ENCODE measurements at places on chromosomes 7 and 10.

DNA sequence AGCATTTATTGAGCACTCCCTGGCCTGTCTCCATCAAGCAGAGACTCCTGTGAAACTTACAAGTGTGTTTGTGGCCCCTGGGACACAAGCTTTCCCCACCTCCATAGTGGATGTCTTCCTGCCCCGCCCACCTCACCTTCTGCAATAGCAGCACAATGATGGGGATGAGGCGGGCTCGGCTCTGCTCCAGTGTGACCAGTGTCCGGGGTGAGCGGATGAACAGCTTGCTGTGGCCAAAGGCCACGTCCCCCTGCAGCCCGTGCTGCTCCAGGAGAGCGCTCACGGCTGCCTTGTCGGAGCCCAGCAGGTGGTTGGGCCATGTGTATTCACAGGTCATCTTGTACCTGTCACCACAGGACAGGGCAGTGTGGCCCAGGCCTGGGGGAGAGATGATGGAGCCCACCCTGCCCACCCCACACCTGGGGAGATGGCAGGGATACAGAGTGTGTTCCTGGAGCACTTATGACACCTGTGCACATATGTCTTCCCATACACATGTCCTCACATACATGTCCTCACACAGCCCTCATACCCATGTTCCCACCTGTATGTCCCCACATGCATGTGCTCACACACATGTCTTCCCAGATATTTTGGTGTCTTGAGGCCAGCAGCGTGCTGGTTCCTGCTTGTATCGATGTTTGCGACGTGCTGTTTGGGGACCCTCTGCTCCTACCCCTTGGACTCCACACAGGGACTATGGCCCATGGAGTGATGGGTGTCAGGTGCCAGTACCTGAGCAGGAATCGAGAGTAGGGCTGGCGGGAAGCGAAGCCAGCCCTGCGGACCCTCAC lies 12.7 kb downstream of the MYO1G start:
- no peaks in the 10 kb centered on the region for H3K36me3 ChIP-seq
- no peaks in the 10 kb centered on the region for H3K27me3 ChIP-seq
- no peak overlapping the region for H3K4me3 ChIP-seq
- H3K27ac ChIP-seq: no peak overlapping the region
- no peak for DNase-seq

DNA sequence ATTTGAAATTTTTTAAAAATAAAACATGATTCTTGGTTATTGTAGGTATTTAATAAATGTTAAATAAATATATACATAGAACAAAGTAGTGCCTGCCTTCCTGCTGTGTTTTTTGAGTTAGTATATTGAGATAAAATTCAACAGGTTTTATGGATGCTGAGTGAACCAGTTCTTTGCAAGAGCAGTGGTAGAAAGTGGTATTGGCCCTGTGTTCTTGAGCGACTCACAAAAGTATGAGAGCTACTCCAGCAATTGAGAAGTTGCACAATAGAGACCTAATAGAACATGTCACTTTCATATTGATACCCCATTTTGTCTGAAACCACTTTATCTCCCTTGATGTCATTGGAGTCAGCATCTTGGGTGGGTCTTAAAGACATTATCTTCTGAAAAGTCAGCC lies 32.6 kb upstream of the GJD4 start:
- H3K36me3 ChIP-seq: peaks cover 27% of the 10 kb centered on the region
- H3K4me3 ChIP-seq: no peak overlapping the region
- no peak for DNase-seq

DNA sequence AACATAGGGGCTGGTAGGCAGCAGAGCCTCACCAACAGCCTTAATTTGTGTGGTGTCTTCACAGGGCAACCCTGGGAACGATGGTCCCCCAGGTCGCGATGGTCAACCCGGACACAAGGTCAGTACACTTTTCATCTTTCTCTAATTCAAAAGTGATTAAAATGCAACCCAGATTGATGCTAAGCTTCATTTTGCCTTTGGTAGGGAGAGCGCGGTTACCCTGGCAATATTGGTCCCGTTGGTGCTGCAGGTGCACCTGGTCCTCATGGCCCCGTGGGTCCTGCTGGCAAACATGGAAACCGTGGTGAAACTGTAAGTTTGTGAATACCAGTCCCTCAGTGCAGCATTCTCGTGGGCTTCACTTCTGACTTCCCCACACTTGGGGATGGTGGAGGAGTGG lies 30.9 kb downstream of the COL1A2 start:
- peaks cover 5% of the 10 kb centered on the region for H3K4me1 ChIP-seq
- no peak for DNase-seq
- H3K27ac ChIP-seq: no peak overlapping the region
- H3K27me3 ChIP-seq: no peaks in the 10 kb centered on the region
- no peak overlapping the region for H3K4me3 ChIP-seq
- H3K36me3 ChIP-seq: peaks cover 98% of the 10 kb centered on the region

- no peak overlapping the region for H3K27ac ChIP-seq
- H3K4me1 ChIP-seq: no peaks in the 10 kb centered on the region
- no peak overlapping the region for H3K4me3 ChIP-seq
- no peaks in the 10 kb centered on the region for H3K27me3 ChIP-seq
Measured at GRCh38 chr7:20152511-20152910, 64.7 kb downstream of the MACC1 start.

DNA sequence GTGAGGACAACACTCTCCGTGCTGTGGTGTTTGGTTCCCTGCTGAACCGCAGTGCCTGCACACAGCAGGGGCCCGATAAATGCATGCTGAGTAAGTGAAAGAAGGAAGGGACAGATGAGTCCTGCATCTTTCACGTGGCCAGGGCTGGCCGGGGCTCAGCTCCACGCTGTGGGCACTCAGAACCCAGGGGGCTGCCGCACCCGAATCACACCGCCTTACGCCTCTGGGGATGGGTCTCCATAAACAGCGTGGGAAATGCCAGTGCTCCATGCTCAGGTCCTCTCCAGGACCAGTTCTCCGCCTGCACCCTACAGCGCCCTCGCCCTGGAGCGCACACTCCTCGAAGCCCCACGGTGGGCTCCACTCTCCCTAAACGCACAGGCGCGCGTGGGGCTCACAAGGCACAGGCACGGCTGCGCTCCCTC lies 38.1 kb downstream of the RASGEF1A start:
- H3K4me3 ChIP-seq: peak overlapping the region; percentile 36
- peak; percentile 7 for DNase-seq
- H3K4me1 ChIP-seq: peaks cover 2% of the 10 kb centered on the region
- H3K36me3 ChIP-seq: no peaks in the 10 kb centered on the region
- no peaks in the 10 kb centered on the region for H3K27me3 ChIP-seq

- H3K27ac ChIP-seq: no peak overlapping the region
- DNase-seq: no peak
- H3K4me3 ChIP-seq: no peak overlapping the region
- peaks cover 36% of the 10 kb centered on the region for H3K36me3 ChIP-seq
Measured at GRCh38 chr7:157177983-157178381, 39.3 kb downstream of the UBE3C start.

DNA sequence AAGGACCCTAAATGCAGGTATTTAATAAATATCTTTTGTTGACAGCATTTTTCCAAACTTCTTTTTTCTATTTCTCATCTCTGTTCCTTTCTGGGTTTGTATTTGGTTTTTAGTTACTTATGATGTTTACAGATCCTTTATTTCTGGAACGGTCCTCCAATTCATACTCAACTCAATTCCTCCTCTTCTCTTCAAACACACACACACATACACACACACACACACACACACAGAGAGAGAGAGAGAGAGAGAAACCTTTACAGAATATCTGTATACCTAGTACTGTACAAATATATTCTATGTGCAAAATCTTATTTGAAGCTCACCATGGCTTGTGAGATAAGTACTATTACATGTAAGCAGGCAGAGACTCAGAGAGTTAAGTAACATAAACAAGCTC lies 21.6 kb upstream of the GOT1 start:
- H3K27me3 ChIP-seq: no peaks in the 10 kb centered on the region
- H3K4me3 ChIP-seq: no peak overlapping the region
- DNase-seq: no peak
- no peak overlapping the region for H3K27ac ChIP-seq

DNA sequence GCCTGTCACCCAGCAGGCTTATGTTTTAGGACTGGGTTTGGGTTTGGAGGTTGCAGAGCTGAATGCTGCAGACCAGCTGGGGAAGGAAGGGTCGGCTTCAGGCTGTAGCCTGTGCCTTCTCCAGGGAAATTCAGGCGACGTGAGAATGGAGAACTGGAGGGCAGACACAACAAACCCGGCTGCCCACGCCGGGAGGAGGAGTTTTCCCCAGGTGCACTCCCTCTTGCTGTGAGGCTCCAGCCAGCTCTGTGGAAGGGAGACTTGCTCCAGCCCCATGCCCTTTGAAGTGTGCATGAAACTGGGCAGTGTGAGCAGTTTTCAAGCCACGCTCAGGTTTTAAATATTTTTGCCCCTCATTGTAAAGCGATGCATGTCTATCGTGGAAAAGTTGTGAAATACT lies 279.1 kb downstream of the CCSER2 start:
- no peak for DNase-seq
- no peaks in the 10 kb centered on the region for H3K36me3 ChIP-seq
- no peak overlapping the region for H3K4me3 ChIP-seq
- H3K27ac ChIP-seq: no peak overlapping the region
- no peaks in the 10 kb centered on the region for H3K27me3 ChIP-seq

GRCh38 chr7:79376299-79377025 lies 77.0 kb downstream of the MAGI2 start:
- no peaks in the 10 kb centered on the region for H3K4me1 ChIP-seq
- no peaks in the 10 kb centered on the region for H3K27me3 ChIP-seq
- H3K27ac ChIP-seq: no peak overlapping the region
- no peaks in the 10 kb centered on the region for H3K36me3 ChIP-seq
- no peak for DNase-seq

DNA sequence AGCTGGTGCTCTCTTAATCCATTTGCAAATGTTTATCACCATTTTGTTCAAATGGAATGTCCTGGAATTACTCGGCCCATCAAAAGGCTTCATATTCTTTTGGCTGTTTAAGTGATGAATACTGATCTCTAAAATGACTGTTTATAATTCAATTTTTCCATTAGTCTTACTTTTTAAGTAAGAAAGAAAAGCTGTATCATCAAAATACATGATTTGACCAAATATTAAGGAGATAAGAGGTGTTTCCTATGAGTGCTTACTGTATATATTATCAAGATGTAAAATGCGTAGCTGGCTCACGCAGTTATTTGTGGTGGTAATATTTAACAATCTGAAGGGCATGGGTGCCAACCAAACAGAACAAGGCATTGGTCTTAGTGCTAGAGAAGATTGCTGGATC lies 51.2 kb downstream of the OTUD1 start:
- no peak overlapping the region for H3K4me3 ChIP-seq
- no peaks in the 10 kb centered on the region for H3K27me3 ChIP-seq
- no peak for DNase-seq

- H3K27me3 ChIP-seq: no peaks in the 10 kb centered on the region
- peak overlapping the region; percentile 63 for H3K27ac ChIP-seq
- peaks cover 11% of the 10 kb centered on the region for H3K4me1 ChIP-seq
- no peak for DNase-seq
Measured at GRCh38 chr7:77270094-77270480, 70.5 kb upstream of the FGL2 start.

GRCh38 chr7:149023662-149024061 lies 4.6 kb downstream of the PDIA4 start:
- no peak overlapping the region for H3K27ac ChIP-seq
- peaks cover 8% of the 10 kb centered on the region for H3K4me1 ChIP-seq
- no peak for DNase-seq
- H3K27me3 ChIP-seq: no peaks in the 10 kb centered on the region
- H3K36me3 ChIP-seq: peaks cover 8% of the 10 kb centered on the region

Data from ascending aorta (tissue), 2 donors.